ENCODE measurements at places on chromosomes 12 and 14.
A peak's percentile ranks its signal among the peaks of the same experiment; 100 is the strongest.

GRCh38 chr14:69964841-69965240 is 85.6 kb downstream of the SMOC1 start:
- DNase-seq, result no peak

DNA sequence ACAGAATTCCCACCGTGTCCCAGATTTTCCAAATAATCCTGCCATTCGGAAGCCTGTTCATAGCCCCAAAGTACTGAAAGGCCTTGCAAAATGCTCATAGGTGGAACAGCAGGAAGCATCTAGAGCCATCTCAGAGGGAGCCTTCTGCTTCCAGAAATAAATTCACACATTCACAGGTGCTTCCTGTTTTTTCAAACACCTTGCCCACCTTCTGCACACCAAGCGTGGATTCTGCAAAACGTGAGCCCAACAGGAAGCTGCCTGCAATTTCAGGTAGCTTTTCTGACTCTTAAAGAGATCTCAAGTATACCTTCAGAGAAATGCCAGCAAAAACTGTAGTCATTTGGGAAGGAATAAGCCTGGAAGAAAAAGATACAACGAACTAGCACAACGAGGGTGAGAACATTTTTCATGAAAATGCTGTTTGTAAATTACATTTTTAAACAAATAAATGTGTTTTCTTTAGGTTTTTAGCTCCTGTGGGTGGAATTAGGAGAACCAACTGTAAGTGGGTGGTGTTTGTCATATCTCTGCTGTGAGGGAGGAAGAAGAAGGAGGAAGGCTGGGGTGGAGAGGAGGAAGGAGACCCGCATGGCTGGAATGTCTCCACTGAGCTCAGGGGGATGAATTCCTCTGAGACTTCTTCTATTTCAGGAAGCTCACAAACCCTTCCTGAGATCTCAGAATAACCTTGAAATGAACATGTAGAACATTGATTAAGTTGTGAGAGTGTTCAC is at the start of gene IFNG-AS1:
Gene IFNG-AS1 (plus strand): TSS at position 264 of the 737 bp plus-strand sequence.
- DNase-seq, result no peak

- DNase-seq, result no peak
These were observed 61.1 kb downstream of the SMUG1 start for GRCh38 chr12:54127538-54128259.

DNA sequence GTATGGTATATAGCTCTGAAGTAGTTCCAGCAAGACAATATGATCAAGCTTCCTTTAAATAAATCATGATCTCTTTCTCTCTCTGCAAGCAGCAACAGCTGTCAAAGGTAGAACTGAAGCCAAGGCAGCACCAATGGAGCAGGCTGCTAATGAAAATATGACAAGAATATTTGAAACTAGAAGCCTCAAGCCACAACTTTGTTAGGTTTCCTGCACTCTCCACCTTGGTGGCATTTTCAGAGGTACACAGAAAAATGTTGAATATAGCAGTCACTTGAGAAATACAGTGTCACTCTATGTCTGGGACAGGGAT is 43.8 kb upstream of the PSMA6 start:
- DNase-seq, result no peak

GRCh38 chr12:105485321-105485910 is 154.9 kb downstream of the C12orf75 start:
- DNase-seq, result no peak

GRCh38 chr12:58502226-58502625 is 418.1 kb downstream of the LRIG3 start:
- peak; percentile 73 for DNase-seq

- DNase-seq, result no peak
These were observed 182.8 kb upstream of the ARHGAP5 start for GRCh38 chr14:31894351-31894750.

GRCh38 chr12:6608592-6609281 is 1.6 kb upstream of the CHD4 start:
- no peak for DNase-seq

GRCh38 chr12:21502872-21503271 is 1.3 kb downstream of the GOLT1B start:
- DNase-seq, result peak; percentile 10

DNA sequence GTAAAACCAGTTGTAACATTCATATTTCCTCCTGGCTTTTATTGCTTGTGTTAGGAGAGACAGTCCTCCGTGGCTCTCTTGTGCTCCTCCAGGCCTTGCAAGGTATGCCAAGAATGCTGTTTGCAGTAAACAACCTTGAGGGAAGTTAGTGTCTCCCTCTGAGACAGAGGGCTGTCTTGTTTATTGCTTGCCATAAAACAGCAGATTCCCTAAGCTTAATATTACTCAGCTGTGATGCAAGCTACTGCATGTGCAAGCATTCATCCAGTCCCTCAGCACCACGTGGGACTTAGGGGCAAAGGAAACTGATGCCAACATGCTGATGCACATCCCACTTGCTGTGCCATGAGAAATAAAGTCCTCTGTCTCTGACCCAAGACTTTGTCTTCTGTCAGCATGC is 6.6 kb downstream of the POMT2 start:
- no peak for DNase-seq

- DNase-seq, result no peak
These were observed 3.3 kb upstream of the NTF3 start for GRCh38 chr12:5428332-5429221.

GRCh38 chr14:54299410-54300363 is 97.1 kb upstream of the CDKN3 start:
- DNase-seq, result no peak

- no peak for DNase-seq
These were observed 193.7 kb upstream of the FRMD6 start for GRCh38 chr14:51457843-51458562.

DNA sequence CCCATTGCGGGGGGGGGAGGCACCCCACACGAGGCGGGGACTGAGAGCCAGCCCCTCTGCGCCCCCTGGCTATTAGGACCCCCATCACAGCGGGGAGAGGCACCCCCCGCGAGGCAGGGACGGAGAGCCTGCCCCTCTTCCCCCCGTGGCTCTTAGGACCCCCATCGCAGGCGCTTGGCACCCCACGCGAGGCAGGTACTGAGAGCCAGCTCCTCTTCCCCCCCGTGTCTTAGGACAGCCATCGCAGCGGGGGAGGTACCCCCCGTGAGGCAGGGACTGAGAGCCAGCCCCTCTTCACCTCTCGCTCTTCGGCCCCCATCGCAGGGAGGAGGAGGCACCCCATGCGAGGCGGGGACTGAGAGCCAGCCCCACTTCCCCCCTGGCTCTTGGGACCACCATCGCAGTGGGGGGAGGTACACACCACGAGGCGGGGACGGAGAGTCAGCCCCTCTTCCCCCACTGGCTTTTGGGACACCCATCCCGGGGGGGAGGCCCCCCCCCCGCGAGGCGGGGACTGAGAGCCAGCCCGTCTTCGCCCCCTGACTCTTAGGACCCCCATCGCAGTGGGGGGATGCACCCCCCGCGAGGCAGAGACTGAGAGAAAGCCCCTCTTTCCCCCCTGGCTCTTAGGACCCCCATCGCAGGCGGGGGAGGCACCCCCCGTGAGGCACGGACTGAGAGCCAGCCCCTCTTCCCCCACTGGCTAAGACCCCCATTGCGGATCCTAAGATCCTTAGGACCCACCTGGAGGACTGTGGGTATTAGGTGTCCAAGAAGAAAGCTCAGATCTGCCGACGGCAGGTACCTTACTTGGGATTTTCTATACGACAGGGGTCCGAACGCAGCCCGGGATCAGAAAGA is 198.6 kb upstream of the PZP start:
- DNase-seq, result no peak

DNA sequence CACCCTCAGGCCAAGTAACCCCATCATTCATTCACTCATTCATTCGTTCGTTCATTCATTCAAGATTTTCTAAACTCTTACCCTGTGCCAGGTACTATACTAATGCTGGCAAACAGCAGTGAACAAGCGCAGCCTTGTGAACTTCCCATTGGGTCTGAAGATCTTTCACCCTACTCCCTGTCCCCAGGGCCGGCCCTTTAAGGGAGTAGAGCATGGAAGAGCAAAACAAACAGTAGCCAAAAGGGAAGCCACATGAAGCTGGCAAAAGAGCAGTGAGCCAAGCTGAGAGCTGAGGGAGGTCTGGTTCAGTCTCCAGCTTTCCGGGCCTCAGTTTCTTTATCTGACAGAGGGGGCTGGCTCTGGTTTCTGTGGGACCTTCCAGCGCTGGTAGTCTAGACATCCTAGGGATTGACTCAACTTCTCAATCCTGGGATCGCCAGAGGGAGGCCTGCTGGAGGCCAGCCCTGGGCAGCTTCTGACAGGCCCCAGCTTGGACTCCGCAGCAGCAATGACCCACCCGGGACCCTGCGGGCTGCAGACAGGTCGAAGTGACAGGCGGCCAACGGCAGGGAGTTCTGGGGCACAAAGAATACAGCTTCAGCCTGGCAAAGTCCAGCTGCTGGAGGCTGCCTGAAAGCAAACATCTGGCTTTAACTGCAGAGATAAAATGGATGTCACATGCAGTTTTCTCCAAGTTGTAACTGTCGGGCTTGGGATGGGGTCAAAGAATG is 27.1 kb downstream of the ACTN1 start:
- DNase-seq, result no peak

DNA sequence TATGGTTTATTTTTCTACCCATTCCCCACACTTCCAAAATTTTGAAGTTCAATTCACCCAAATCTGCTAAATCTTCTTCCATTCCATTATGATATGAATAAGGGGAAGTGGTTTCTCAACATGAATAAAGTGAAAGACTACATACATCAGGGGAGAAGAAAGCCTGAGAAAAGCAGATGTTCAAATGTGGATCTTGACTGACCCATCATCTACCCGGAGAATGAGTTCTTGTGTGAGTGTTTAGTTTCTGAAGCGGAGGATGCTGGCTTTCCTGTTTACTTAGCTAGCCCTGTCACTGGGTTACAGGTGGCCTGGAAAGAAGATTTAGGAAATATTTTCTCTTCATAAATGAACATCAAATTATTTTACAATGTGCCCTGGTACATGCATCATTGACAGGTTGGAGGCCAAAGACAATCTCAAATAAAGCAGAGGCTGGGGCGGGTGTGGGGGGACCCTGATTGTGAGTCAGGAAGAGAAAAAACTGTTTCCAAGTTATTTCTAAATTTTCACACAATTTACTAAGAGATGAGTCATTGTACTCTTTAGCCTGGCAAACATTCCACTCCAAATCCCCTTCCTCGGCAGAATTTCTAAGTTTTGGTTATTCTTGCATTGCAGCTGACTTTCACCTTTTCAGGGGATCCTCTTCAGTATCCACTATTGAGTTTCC is 135.6 kb downstream of the SLC25A21 start:
- no peak for DNase-seq

- DNase-seq, result peak; percentile 60
These were observed 711 bp downstream of the SBNO1 start for GRCh38 chr12:123363740-123364531.

DNA sequence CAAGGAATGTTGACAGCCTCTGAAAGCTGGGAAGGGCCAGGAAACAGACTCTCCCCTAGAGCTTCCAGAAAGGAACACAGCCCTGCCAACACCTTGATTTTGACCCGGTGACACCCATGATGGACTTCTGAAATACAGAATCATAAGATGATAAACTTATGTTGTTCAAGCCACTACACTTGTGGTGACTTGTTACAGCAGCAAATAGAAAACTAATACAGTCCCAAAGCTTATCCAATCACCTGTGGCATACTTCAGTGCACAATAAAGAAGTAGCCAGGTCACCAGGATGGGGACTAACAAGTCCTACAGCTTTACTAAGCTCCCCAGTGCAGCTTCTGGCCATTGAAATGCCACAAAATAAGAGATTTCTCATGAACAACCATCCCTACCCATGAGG is 5.4 kb downstream of the STON2 start:
- DNase-seq, result no peak

DNA sequence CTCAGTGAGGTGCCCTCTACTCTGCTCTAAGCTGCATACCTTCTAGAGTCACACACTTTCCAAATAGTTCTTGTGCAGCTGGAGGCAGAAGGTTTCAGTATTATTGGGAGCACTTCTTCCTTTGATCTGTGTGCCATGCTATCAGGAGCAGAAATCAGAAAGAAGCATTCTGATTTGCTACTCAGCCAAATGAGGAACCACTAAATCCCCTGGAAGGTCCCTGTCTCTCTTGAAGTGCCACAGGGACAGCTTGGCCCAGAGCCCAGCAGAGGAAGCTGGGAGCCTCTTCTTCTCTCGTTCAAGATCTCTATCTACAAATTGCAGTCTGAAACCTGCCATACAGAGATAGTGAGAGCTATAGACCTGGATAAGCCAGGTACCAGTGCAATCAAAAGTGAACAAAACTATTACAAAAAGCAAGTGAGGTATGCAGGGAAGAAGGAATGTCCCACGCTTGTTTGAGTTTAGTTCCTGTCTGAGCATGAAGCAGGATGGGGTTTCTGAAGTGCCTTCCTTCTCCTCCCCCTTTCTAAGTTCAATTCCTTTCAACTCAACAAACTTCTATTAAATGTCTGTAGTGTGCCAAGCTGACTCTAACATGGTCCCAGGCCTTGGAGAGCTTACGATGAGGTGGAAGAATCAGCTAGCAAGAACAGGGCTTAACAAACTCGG is 100.9 kb upstream of the PARP11 start:
- DNase-seq, result no peak

DNA sequence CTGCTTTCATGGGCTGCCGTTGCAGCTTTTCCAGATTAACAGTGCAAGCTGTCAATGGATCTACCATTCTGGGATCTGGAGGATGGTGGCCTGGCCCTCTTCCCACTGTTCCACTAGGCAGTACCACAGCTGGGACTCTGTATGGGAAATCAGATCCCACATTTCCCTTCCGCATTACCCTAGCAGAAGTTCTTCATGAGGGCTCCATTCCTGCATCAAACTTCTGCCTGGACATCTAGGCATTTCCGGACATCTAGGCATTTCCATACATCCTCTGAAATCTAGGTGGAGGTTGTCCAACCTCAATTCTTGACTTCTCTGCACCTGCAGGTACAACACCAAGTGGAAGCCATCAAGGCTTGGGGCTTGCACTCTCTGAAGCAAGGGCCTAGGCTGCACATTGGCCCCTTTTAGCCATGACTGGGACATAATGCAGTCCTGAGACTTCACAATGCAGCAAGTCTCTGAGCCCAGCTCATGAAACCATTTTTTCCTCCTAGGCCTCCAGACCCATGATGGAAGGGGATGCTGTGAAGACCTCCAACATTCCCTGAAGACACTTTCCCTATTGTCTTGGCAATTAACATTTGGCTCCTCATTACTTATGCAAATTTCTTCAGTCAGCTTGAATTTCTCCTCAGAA is 863.3 kb downstream of the C12orf50 start:
- no peak for DNase-seq

DNA sequence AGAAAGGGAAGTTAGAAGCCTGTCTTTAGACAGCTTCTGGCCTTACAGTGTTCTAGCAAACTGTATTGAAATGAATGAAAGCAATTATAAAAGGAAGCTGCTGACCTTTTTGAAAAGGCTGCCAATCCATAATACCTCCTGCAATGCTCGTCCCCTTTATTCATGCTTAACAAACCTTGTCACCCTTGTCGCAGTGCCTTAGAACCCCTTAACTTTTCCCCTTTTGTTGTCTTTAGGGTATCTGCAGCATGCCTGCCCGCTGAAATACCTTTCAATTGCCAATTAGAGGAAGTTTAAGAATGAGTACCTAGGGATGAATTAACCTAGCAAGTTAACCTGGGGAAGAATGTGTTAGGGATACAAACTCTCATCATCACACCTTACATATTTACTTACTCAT is 731.2 kb downstream of the RERGL start:
- DNase-seq, result no peak
